ENCODE measurements at places on chromosomes 2 and 18.

GRCh38 chr2:70474256-70474848 lies 79.3 kb downstream of the TGFA start:
- DNase-seq: no peak

DNA sequence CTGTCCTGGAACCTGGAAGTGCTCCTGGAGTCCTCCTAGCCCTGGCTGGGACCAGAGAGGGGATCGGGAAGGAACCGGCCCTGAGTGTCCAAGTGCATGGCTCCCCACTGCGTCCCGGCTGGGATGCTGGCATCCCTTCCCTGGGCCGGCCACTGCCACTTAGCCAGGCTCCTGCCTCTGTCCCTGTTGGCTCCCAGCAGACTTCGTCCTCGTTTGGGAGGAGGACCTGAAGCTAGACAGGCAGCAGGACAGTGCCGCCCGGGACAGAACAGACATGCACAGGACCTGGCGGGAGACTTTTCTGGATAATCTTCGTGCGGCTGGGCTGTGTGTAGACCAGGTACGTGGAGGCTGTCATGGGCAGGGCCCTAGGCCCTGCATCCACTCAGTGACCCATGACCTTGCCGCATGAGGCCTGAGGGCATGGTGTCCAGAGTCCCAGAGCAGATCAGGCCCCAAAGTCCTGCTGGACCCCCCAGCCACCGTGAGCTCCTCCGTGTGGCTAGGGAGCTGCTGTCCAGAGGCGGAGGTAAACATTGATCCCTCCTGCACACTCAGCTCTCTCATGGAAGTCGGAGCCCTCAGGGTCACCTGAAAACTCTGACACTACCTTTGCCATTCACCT lies 7.1 kb downstream of the ANO7 start:
- no peak for DNase-seq

GRCh38 chr2:119707117-119708087 lies 28.4 kb downstream of the TMEM177 start:
- DNase-seq: no peak

- no peak for DNase-seq
These were observed 1.6 kb downstream of the SETBP1 start for GRCh38 chr18:44682201-44682870.

- DNase-seq: no peak
These were observed 43.4 kb upstream of the CCDC178 start for GRCh38 chr18:33483908-33484307.

DNA sequence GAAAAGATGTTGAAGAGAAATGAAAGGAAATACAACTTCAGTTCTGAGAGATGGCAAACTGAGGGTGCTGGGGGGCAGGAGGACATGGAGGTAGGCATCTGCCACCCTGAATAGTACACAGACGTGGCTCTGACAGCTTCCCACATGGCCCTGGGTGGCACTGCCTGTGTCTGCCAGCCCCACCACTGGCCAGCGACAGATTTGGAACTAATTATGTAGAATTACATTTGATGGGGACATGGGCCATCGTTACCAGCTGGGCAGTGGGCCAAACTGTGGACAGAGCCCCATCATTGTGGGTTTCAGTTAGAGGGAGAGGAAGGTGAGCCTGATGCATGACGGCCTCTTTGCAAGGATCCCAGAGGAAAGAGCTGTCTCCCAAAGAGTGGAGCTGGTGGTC lies 216.0 kb upstream of the HAAO start:
- no peak for DNase-seq

- DNase-seq: no peak
These were observed 21.5 kb downstream of the RPL37A start for GRCh38 chr2:216520112-216520511.

- no peak for DNase-seq
These were observed 1.5 kb upstream of the EVX2 start for GRCh38 chr2:176085120-176085788.

DNA sequence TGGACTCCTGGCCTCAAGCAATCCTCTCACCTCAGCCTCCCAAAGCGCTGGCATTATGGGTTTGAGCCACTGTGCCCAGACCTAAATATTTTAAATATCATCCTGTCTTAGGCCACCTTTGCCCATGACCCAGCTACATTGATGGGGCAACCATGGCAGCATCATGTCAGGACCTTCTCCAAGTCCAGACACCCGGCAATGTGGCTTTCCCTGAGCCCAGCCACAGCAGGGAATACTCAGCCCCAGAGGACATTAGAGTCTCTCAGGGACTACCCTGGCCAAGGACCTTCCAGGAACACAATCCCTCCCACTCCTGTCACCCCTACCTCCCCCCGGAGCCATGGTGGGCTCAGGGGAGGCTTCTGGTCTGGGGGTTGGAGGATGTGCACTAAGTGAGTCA lies 72.8 kb downstream of the SMAD7 start:
- DNase-seq: no peak

DNA sequence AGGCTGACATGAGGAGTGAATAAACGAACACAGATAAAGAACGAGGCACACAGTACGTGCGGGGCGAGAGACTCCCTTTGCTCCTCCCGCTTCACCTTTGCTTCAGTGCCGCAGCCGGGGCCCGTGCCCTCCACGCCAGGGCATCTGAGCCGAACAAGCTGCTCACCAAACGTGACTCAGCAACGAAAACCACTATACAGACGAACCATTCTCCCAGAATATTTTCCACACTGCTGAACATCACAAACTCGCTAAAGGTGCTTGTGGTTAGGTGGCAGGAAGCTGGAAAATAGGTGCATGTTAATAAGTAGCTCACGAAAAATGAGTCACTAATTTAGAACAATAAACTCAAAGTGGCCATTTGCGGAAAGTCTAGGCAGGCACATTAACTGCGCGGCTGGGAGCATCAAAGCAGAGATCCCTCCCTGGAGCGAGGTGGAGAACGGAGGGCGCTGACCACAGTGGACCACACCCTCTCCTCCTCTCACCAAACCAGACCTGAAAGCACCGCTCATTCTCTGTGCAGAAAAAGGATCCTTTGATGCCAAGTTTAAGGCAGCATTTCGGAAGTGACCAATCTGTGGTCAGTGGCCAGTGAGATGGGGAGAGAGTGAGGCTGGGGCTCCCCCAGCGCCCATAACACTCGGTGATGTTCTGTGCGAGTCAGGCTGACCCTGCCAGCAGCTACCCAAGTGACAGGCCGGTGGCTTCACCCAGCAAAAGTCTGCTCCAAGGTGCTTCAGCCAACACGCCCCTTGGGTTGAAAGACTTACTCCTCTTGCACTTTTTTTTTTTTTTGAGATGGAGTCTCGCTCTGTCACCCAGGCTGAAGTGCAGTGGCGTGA lies 153.2 kb downstream of the HDAC4 start:
- DNase-seq: no peak

- no peak for DNase-seq
These were observed 858.5 kb upstream of the PIK3C3 start for GRCh38 chr18:41096504-41096903.

GRCh38 chr2:121338281-121338680 lies 53.3 kb upstream of the TFCP2L1 start:
- DNase-seq: no peak

DNA sequence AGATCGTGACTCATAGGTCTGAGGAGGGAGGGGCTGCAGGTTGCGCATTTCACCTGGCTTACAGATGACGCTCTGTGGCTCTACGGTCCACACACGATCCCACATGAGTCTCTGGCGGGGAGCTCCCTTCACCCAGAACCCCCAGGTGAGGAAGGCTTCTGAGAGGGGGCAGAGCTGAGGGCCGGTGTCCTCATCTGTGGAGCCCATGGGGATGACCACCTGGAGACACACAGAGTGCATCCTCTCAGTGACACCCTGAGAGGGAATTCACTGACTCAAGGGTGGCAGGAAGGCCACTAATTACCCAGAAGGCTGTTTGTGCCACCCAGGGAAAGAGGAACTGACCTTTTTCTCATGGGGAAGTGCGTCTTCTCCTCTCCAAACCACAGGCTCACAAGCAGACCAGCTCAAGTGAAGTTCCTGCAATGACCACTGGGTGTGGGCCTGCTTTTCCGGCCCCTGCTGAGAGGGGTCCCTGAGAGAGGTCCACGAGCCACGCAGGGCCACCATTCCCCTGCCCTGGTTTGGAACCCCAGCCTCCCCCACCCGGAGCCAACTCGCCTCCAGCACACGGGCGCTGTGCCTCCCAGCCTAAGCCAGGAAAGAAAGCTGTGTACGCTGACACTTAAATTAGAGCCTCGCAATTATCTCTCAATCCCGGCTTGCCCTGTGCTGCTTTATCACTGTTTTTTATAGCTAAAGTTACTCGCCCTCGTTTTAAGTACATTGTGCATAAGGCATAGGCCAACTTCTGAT lies 114.1 kb downstream of the BCL11A start:
- DNase-seq: no peak

- no peak for DNase-seq
These were observed 283.5 kb downstream of the MYCN start for GRCh38 chr2:16223841-16224177.

DNA sequence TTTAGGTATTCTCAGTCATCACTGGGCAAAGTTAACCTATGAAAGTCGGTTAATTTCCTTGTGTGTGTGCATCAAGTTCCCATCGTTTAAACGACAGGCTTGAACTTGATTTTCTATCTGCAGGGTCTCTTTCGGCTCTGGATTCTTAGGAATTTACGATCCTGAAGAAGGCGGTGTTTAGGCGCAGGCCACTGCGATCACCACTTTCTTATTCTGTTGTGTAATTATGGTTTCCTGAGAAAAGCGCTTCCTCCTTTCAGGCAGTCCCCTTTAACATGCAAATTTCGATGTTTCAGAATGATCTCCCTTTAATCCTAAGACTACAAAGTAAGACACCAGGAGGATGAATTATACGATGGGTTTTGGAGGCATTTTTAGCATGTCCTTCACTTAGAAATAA lies 27.9 kb upstream of the MBP start:
- DNase-seq: no peak

Data from stimulated activated CD4-positive, alpha-beta T cell treated with anti-CD3 and anti-CD28 coated beads, Interleukin-4, amount 100 ng/mL, for 1 hour (primary cell).